Hematopoietic multipotent progenitor cell treated with erythropoietin and hydrocortisone succinate and interleukin-3 and kit ligand, for 4 days (in vitro differentiated cells): ENCODE measurements at places on chromosomes 4 and X.

DNA sequence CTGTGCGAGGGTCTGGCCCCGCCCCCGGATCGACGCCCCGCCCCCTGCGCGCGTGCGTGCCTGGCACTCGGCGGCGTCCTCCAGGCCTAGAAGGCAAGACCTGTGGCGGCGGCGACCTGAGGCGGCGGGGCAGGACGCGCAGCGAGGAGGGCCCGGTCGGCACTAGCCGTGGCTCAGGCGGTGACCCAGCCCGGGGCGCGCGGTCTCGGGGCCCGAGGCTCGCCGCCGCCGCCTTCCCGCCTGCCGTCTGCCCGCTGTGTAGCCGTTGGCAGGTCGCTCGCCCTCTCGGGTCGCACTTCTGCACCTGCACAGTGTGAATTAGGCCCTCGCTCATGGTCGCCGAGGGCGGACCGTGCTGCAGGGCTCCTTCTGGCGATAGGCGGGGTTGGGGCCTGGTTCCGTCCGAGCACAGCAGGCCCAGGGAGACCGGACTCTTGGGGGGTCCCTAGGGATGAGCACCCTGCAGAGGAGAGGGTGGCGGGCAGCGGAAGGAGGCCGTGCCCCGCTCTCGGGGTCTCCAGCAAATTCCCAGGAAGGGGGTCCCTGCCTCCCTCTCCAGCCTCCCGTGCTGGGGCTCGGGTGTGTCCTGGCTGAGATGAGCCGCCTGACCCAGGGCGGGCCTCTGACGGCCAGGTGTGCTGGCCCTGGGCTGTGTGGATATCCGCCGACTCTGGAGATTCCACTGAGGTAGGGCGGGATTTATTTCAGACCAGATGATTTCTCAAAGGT is 557 bp upstream of the FAM53A start:
- DNase-seq = no peak

DNA sequence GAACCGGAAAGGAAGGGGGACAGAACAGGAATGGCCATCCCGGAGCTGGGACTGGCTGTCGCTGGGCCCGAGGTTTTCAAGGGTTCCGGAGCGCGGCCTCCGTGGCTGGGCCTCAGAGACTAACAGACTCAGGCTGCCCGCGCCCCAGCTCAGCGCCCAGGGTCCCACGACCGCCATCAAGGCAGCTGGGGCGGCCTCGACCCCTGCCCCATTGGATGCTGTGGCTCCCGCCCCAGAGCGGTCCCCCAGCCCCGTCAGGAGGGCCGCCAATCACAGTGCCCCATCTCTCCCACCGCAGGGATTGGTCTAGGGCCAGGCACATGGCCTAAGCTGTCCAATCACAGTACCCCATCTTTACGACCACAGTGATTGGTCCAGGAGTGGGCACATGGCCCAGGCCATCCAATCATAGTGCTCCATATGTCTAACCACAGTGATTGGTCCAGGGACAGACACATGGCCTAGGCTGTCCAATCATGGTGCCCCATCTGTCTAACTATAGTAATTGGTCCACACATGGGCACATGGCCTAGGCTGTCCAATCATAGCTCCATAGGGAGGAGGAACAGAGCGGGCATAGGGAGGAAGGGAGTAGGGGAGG is 105.3 kb upstream of the NKX1-1 start:
- DNase-seq = peak; percentile 36

DNA sequence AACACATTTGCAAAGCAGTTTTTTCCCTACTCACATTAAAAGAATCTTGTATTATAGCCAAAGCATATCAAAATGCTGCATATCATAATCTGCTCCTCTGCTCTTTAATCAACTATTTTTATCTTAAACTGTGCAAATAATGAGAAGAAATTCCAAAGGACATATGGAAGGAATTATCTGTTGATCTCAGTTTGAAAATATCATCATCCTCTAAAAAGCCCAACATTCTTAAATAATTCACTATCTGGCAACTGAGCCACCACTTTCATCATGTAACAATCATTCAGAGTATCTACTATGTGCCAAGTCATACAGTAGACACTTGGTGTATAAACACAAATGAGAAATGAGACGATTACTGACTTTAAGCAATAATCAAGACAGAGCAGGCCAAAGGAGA is 63.0 kb downstream of the PRSS12 start:
- DNase-seq = no peak

DNA sequence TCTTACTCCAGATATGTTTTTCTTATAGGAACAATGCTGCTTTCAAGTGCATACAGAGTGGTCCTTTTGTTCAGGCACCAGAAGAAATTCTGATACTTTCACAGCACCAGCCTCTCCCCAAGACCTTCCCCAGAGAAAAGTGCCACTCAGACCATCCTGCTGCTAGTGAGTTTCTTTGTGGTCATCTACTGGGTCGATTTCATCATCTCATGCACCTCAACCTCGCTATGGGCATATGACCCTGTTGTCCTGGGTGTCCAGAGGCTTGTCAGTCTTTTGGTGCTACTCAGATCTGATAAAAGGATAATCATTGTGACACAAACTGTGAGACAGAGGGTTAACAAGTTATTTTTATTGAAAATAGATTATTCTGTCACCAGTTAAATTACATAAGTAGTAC is 39.5 kb downstream of the WDR13 start:
- no peak for DNase-seq

DNA sequence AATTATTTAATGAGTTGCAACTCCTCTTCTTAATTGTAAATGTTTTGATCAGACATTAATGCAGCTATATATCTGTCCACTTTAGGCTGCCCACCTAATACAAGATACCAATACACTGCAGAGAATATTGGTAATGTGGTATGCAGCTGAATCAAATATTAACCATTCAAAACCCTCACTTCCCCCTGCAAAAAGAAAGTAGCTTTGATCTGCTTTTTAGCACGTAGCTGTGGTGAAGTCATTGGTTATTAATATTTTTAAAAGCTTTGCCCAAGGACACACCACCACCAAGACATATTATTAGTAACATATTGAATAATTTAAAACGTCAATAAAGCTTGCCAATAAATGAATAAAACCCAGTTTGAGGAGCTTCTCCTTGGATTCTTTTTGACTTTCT is 28.6 kb upstream of the CYP2U1 start:
- DNase-seq = no peak

GRCh38 chr4:130419211-130419975 is 1323.4 kb downstream of the C4orf33 start:
- no peak for DNase-seq

DNA sequence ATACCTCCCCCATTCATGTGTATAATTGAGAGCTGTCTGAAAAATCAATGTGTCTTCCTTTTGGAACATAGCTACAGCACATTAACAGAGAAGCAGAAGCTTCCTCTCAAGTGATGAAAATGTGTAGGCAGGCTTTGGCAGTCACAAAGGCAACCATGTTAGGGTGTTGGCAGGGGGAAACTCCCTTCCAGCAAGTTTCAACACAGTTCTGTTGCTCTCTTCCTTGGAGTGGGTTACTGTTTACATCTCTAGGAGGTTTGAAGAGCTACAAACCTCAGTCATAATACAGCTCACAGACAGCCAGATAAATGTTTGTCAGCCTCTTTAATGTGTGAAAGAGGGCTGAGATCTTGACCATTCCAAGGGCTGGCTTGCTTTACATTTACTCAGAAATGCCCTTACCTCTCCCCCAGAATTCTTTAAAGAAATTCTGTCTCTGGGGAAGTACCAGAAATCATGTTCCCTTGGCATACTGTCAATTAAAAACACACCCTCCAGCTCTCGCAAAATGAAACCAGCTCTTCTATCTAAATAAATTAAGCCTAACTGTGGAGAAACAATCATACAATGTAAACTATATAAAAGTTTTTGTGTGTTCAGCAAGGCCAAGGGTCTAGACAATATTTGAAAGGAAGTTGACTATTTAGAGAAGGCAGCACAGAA is 18.9 kb downstream of the ZBTB33 start:
- no peak for DNase-seq

- DNase-seq = peak; percentile 75
Measured at GRCh38 chr4:184453365-184454160, 20.8 kb downstream of the IRF2 start.

DNA sequence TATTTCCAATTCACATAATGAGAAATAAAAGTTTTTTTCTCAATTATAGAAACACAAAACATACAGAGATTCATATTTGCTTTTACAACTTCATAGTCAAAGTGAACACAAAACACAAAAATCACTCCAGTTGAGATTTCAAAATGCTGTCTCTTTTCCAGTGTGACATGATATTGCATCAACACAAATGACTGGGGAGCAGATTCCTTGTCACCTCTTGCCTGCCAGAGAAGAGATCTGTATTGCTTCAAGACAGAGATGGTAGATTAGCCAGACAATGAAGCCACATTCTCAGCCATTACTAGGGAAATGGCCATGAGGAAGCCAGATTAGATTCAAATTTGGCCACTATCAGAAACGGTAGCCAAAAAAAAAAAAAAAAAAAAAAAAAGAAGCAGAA is 2313.1 kb upstream of the AGA start:
- DNase-seq = peak; percentile 59

DNA sequence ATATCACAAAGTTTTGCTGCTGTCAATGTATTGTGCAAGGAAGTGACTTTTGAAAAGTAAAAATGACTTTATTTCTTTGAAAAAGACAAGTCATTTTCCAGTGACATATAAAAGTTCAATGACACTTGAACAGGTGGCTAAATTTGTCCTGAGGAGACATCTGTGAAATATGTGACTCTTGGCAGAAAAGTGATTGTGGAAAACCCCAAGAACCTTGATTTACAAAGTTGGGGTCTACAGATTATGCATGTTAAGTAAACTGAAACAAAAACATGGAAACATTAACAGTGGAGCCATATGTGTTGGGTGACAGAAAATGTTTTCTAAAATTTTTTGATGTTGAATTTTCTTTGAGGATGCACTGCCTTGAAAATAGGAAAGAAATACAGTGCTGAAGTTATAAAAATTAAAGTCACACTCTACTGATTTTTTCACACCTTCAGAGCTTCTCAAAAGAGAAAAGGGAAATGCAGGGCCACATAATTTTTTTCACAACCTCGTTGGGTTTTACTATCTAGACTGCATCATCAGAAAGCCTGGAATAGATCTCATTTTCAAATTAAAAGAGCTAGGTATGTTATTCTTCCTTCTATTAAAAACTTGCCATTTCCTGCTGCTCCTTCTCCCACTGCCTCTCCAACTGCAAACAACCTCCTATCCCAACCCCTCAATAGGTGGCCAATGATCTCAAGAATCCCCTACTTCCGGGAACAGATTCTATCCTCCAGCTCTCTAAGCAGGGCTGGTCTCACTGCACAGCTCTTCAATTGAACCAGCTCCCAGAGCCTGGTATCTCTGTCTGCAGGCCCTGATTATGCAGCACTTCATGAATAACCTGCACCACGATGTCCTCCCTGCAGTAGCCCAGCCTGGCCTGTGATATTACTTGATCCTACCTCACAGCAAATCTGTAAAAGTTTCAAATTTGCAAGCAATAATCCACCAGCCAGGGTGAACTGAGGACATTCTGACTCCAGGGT is 570.8 kb upstream of the CPEB2 start:
- DNase-seq = no peak

- DNase-seq = no peak
Measured at GRCh38 chr4:4981427-4981826, 37.8 kb downstream of the CYTL1 start.

DNA sequence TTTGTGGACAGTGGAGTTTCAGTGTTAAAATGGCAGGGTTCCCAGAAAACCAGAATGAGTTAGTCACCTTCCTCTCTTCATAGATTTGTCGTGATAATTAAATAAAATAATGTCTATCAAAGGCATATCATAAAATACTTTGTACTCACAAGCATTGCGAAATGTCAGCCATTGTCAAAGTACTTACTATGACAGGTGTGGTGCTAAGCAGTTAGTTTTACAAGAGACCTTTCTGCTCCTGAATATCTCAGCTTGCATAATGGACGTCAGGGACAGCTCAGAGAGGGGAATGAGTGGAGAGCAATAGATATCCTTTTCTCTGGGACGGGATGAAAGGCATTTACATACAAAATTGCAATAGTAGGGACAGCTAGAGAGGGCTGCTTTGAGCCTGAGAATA is 560.9 kb downstream of the KCNIP4 start:
- DNase-seq = no peak

DNA sequence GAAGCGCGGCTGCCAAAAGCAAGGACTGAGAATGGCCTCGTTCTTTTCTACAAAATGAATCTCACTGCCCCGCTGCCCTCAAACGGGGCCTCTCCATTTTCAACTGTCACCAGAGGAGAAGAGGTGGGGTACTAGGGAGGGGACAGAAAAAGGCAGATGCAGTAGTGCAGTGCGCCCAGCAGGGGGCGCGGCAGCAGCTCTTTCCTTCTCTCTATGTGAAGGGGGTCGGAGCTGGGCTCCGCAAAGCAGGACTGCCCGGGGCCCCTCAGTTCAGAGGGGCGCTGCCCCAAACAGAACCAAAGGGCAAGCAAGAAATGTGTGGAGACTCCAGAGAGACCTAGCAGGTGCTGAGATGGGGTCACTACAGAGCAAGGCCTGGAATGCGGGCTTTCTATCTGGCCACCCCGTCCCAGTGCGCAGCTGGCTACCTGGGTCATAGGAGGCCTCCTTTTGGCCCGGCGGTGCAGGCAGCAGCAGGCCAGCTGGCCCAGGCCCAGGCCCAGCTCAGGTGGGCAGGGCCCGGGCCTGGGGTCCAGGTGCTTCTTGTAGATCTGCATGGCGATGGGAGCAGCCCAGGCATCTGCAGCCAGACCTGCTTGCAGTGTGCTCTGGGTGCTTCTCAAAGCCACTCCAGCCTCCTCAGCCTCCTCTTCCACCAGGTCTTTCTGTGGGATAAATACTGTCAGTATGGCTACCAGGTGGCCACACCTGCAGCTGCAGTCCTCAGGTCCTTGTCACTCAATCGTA is 5.9 kb downstream of the IRAK1 start:
- peak; percentile 71 for DNase-seq

- DNase-seq = peak; percentile 24
Measured at GRCh38 chr4:151887031-151887815, 126.4 kb upstream of the GATB start.

DNA sequence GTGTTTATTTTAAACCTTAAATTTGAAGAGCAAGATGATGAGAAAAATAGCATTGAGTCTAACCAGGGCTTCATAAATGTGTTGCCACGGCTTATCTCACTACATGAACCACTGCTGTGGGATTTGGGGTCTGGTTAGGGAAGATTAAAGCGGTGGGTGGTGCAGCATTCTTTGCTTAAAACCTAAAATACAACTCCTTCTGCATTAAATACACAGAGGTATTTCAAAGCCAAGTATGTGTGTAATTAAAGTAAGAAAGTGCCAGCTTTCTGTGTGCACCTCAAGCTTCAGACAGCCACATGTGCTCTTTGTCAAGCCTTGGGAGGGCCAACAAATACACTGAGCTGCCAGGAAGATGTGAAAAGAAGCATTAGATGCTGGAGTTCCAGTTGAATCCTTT is 128.0 kb downstream of the CPE start:
- DNase-seq = peak; percentile 60

- DNase-seq = peak; percentile 96
Measured at GRCh38 chr4:8192748-8193738, 6.0 kb upstream of the SH3TC1 start.
